ENCODE measurements at places on chromosomes 11 and 22.

GRCh38 chr11:125247431-125247830 is 82.9 kb downstream of the PKNOX2 start:
- DNase-seq = no peak

DNA sequence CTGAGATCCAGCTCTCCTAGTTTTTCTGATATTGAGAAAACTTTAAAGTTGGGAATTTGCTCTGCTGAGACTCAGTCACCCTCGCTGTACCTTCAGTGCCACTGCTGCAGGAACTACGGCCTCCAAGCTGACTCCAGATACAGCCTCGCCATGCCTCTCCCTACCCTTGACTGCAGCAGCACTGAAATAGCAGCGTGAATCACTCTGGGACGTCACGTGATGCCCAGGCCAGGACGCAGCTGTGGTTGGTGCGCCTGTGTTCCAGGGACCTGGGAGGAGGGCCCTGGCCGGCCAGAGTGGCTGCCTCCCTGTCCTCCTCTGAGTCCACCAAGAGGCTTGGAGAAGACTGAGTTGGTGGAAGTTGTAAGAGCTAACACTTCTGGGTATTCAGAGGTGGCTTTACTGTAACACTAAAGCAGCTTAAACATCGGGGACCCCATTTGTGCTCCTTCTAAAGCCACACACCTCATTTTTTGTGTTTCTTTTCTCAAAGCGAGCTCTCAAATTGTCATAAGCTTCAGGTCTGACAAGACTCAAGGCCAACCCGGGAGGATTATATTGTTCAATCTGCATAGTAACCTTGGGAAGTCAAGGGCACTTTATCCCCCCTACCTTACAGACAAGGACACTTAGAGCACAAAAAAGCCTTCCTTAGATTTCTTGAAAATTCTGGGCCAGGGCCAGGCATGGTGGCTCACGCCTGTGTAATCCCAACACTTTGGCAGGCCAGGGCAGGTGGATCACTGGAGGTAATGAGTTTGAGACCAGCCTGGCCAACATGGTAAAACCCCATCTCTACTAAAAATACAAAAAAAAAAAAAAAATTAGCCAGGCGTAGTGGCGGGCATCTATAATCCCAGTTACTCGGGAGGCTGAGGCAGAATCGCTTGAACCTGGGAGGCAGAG is 4.2 kb upstream of the STIP1 start:
- DNase-seq = peak; percentile 82

GRCh38 chr22:41683052-41683451 is 5.6 kb downstream of the SNU13 start:
- no peak for DNase-seq

- no peak for DNase-seq
Observed at GRCh38 chr11:128890543-128891368, at the start of gene KCNJ5. Gene KCNJ5 (plus strand): TSS chr11:128891356. CDS start chr11:128911274, 19,918 bp downstream.

DNA sequence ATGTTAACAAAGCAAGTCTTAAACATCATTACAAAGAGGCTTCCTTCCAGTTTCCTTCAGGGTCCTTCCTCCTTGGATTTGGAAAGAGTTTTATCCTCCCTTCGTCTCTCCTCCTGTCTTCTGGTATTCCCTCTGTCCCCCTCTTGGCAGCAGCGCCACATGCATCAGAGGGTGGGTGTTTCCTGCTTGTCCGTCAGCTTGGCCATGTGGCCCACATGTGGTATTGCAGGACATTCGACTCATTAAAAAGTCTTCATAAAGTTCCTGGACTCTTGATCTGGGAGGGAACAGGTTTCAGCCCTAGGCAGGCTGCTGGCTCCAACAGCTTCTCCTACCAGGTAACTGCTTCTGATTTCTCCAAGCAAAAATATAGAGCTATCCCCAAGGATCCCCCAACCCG is 189.8 kb downstream of the CSNK2A3 start:
- DNase-seq = no peak

GRCh38 chr11:83933008-83933407 is 646.8 kb upstream of the CCDC90B start:
- DNase-seq = no peak

DNA sequence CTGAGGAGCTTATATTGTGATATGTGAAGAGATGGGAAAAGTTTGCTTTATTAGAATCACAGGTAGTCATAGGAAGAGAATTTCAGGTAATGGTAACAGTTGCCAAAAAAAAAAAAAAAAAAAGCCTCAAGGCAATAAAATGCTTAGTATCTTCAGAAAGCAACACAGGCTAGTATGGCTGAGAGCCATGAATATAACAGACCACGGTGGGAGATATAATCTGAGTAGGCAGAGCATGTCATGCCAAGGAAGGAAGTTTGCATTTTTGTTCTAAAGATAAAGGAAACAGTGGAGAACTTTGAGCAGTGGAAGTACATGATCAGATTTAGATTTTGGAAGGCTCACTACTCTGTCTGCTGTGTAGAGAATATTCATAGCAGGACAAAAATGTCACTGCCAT is 211.4 kb downstream of the ETS1 start:
- DNase-seq = no peak

GRCh38 chr11:83566950-83567349 is 280.8 kb upstream of the CCDC90B start:
- DNase-seq = no peak

GRCh38 chr22:22886546-22886945 is 1.1 kb upstream of the IGLL5 start:
- DNase-seq = no peak

Measured in HS-27A (cell line).